ENCODE measurements at places on chromosomes 7 and 10.

GRCh38 chr7:126079581-126079980, 1150.0 kb upstream of the POT1 start:
- no peak for DNase-seq

GRCh38 chr10:75593692-75594556, 162.5 kb downstream of the LRMDA start:
- no peak for DNase-seq

DNA sequence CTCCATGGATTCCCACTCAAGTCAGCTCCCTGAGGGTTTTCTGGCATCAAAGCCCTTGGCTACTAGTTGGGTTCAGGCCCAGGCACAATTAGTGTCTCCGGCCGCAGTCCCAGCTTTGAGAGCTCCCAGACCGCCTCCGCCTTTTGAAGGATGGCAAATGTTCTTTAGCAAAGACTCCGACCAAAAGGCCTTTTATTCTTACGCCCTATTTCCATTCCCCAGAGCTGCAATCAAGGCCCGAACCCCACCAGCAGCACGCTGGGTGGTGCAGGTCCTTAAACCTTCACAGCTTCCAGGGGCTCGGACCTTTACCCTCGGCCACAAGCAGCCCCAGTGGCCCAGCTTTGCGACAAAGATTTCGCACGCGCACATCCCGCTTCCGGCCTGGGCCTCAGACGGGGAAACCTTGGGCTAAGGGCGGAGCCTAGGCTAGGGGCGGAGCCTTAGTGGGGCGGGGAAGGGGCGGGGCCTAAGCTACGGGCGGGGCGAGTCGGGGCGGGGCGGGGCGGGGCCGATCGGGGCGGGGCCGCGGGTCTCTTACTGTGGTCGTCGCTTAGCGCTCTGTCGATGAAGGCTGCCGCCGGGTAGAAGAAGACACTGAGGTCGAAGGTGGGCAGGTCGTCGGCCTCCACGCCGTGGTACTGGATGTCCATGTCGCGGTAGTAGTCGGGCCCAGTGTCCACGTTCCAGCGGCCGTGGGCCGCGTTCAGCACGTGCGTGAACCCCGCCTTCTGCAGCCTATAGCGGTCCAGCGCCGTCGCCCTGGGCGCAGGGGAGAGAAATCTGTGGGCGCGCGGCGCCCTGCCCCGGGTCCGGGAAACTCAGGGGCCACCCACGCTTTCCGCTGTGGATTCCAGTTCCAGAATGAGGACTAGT, 68.0 kb upstream of the SAMD8 start:
- no peak for DNase-seq

- no peak for DNase-seq
These were observed 75.9 kb downstream of the SORBS1 start for GRCh38 chr10:95485056-95485844.

- no peak for DNase-seq
These were observed 218.9 kb downstream of the KIAA1217 start for GRCh38 chr10:24427678-24428409.
